Activated CD4-positive, alpha-beta memory T cell treated with anti-CD3 and anti-CD28 coated beads for 36 hours (primary cell): ENCODE measurements at places on chromosomes 12 and 14. TPM values are rescaled to one million over a fixed set of nuclear protein-coding genes. Genes with fewer than 3 reads are reported as not detected.
A peak's percentile ranks its signal among the peaks of the same experiment; 100 is the strongest.

GRCh38 chr12:108029051-108029835 lies 99.8 kb upstream of the WSCD2 start:
- DNase-seq = no peak
- H3K27me3 ChIP-seq = peaks cover 14% of the 10 kb centered on the region
- no peak overlapping the region for H3K27ac ChIP-seq
- H3K36me3 ChIP-seq = no peaks in the 10 kb centered on the region
- no peaks in the 10 kb centered on the region for H3K4me1 ChIP-seq

GRCh38 chr12:115023279-115024265 lies 339.6 kb upstream of the TBX3 start:
- no peaks in the 10 kb centered on the region for H3K36me3 ChIP-seq
- H3K27ac ChIP-seq = no peak overlapping the region
- DNase-seq = no peak
- no peak overlapping the region for H3K4me3 ChIP-seq

- H3K27ac ChIP-seq = no peak overlapping the region
- no peaks in the 10 kb centered on the region for H3K36me3 ChIP-seq
- H3K4me1 ChIP-seq = peaks cover 17% of the 10 kb centered on the region
- DNase-seq = no peak
- H3K4me3 ChIP-seq = no peak overlapping the region
Observed at GRCh38 chr12:12908252-12908651, 16.9 kb downstream of the GPRC5A start.

The LGR5 gene
- not detected for total RNA-seq

- H3K27ac ChIP-seq = no peak overlapping the region
- H3K27me3 ChIP-seq = no peaks in the 10 kb centered on the region
- H3K4me3 ChIP-seq = no peak overlapping the region
Observed at GRCh38 chr14:68089146-68089731, 269.7 kb downstream of the RAD51B start.

The AGAP2 gene
- total RNA-seq = 34.0 TPM

The IGF1 gene
- total RNA-seq = not detected

- no peak overlapping the region for H3K4me3 ChIP-seq
- H3K27ac ChIP-seq = no peak overlapping the region
- no peak for DNase-seq
- H3K36me3 ChIP-seq = peaks cover 23% of the 10 kb centered on the region
Observed at GRCh38 chr14:103483600-103483999, 39.0 kb downstream of the CKB start.

GRCh38 chr12:20125276-20125798 lies 243.0 kb upstream of the PDE3A start:
- no peak for DNase-seq
- no peaks in the 10 kb centered on the region for H3K36me3 ChIP-seq
- no peaks in the 10 kb centered on the region for H3K4me1 ChIP-seq
- no peak overlapping the region for H3K4me3 ChIP-seq

- H3K27ac ChIP-seq = peak overlapping the region; percentile 80
- H3K27me3 ChIP-seq = no peaks in the 10 kb centered on the region
- no peaks in the 10 kb centered on the region for H3K36me3 ChIP-seq
Observed at GRCh38 chr12:12786706-12787601, 1.5 kb downstream of the APOLD1 start.

GRCh38 chr12:3536096-3536875 lies 45.3 kb downstream of the PRMT8 start:
- no peaks in the 10 kb centered on the region for H3K27me3 ChIP-seq
- H3K4me3 ChIP-seq = no peak overlapping the region
- H3K27ac ChIP-seq = no peak overlapping the region
- no peaks in the 10 kb centered on the region for H3K4me1 ChIP-seq
- no peak for DNase-seq

The RPS6KL1 gene
- total RNA-seq = 4.9 TPM

DNA sequence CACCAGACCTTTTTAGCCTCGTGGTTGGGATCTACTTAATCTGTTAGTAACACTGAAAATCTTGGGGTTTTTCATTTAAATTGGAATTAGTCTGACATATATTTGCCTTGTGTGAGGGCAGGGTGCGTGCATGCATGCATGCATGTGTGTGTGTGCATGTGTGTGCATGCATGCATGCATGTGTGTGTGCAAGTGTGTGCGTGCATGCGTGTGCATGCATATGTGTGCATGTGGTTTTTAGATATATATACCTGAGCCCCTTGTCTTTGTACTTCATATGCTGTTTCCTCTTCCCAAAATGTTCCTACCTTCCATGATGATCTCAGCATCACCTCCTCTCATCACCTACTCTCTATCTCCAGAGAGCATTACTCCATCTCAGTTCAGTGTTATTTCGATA lies 66.3 kb upstream of the BCL11B start:
- DNase-seq = no peak
- H3K36me3 ChIP-seq = no peaks in the 10 kb centered on the region
- no peak overlapping the region for H3K4me3 ChIP-seq
- peaks cover 28% of the 10 kb centered on the region for H3K27me3 ChIP-seq

DNA sequence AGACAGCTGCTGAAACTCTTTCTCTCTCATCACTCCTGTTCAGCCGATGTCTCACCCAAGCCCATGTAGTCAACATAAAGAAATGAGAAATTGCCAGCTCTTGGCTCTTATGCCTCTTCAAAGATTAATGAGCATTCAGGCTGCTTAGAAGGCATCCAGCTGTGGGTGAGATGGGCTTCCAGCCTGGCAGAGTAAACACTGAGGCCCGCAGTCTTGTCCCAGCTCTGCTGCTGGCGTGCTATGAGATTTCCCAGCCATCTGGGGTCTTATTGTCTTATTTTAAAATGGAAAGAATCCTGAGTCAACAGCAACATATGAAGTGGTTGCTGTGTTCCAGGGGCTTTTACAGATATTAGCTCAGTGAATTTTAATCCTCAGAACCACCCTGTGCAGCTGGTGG lies 12.6 kb downstream of the RXYLT1 start:
- H3K36me3 ChIP-seq = peaks cover 38% of the 10 kb centered on the region
- no peaks in the 10 kb centered on the region for H3K27me3 ChIP-seq
- no peak for DNase-seq
- no peak overlapping the region for H3K27ac ChIP-seq
- H3K4me3 ChIP-seq = no peak overlapping the region
- peaks cover 8% of the 10 kb centered on the region for H3K4me1 ChIP-seq

GRCh38 chr12:92718483-92718990 lies 15.7 kb downstream of the PLEKHG7 start:
- H3K27me3 ChIP-seq = peaks cover 6% of the 10 kb centered on the region
- H3K36me3 ChIP-seq = no peaks in the 10 kb centered on the region
- H3K4me3 ChIP-seq = no peak overlapping the region
- no peaks in the 10 kb centered on the region for H3K4me1 ChIP-seq
